ENCODE measurements at places on chromosomes 2 and 18. TPM values are rescaled to one million over a fixed set of nuclear protein-coding genes. Genes with fewer than 3 reads are reported as not detected.

DNA sequence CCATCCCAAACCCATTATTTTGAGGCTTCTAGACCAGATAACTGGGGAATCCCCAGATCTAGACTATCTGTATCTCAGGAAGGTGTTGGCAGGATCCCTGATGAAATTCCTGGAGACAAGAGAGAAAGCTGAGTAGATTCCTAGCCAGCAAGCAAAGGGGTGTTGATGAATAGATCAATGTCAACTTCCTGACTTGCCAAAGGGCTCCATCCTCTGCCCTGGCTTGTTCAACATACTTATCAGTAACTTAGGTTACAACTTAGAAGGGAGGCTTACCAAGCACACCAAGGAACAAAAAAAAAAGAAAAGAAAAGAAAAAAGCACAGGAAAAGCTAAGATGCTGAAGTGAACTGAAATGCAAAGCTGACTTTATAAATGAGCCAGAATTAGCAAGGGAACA lies 53.3 kb downstream of the TNS1 start:
- DNase-seq = peak; percentile 88

- no peak for DNase-seq
Observed at GRCh38 chr18:60146220-60146960, 226.2 kb downstream of the MC4R start.

GRCh38 chr2:188787021-188787657 lies 187.0 kb upstream of the COL3A1 start:
- DNase-seq = no peak

- no peak for DNase-seq
Observed at GRCh38 chr2:236673126-236673822, 103.6 kb downstream of the ACKR3 start.

The MEIS1 gene
- total RNA-seq = 15.9 TPM

The NETO1 gene
- total RNA-seq = under 0.01 TPM
